Activated CD4-positive, alpha-beta memory T cell treated with anti-CD3 and anti-CD28 coated beads, Interleukin-2, amount 10 ng/mL, durations not matched to agents 7 days and 5 days (primary cell): ENCODE measurements at places on chromosomes 12 and 14. TPM values are rescaled to one million over a fixed set of nuclear protein-coding genes. Genes with fewer than 3 reads are reported as not detected.
A peak's percentile ranks its signal among the peaks of the same experiment; 100 is the strongest.

Gene DNAJC22
- total RNA-seq = not detected

Gene MYF5
- total RNA-seq = not detected

GRCh38 chr12:13313886-13314285 is 117.4 kb downstream of the EMP1 start:
- no peak overlapping the region for H3K4me3 ChIP-seq
- no peak overlapping the region for H3K27ac ChIP-seq
- peaks cover 28% of the 10 kb centered on the region for H3K27me3 ChIP-seq
- no peaks in the 10 kb centered on the region for H3K4me1 ChIP-seq

DNA sequence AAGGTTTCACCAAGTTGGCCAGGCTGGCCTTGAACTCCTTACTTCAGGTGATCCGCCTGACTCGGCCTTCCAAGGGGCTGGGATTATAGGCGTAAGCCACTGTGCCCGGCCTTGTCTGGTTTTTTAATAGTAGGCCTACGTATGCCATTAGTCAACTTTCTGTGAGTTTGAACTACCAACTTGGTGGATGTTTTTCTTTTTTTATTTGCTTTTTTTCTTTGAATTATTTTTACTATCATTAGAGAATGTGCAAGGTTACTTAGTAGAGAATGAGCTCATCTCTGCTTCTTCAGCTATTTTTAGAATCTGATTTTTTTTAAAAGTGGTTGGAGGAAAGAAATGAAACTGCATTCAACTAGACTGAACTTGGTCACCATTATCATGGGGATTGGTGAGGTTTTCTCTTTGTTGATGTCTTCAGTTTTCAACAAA is 51.4 kb downstream of the HMGA2 start:
- no peaks in the 10 kb centered on the region for H3K36me3 ChIP-seq
- H3K4me1 ChIP-seq = no peaks in the 10 kb centered on the region
- no peak for DNase-seq
- no peak overlapping the region for H3K4me3 ChIP-seq
- peaks cover 14% of the 10 kb centered on the region for H3K27me3 ChIP-seq

Gene NPC2
- 65.1 TPM for total RNA-seq

- no peaks in the 10 kb centered on the region for H3K36me3 ChIP-seq
- peaks cover 28% of the 10 kb centered on the region for H3K4me1 ChIP-seq
- DNase-seq = no peak
- H3K27me3 ChIP-seq = peaks cover 62% of the 10 kb centered on the region
- H3K27ac ChIP-seq = peak overlapping the region; percentile 30
These were observed 813 bp upstream of the CCDC184 start for GRCh38 chr12:48182631-48183030.

Gene PTHLH
- not detected for total RNA-seq

GRCh38 chr12:98578392-98578791 is 15.1 kb upstream of the SLC25A3 start:
- no peak overlapping the region for H3K4me3 ChIP-seq
- H3K36me3 ChIP-seq = peaks cover 2% of the 10 kb centered on the region
- no peaks in the 10 kb centered on the region for H3K4me1 ChIP-seq
- peaks cover 2% of the 10 kb centered on the region for H3K27me3 ChIP-seq

- no peak overlapping the region for H3K27ac ChIP-seq
- H3K4me3 ChIP-seq = no peak overlapping the region
- H3K27me3 ChIP-seq = no peaks in the 10 kb centered on the region
- H3K4me1 ChIP-seq = peaks cover 5% of the 10 kb centered on the region
These were observed 77.4 kb downstream of the KIF21A start for GRCh38 chr12:39365364-39366001.

Gene RCOR1
- total RNA-seq = 23.4 TPM

- peak; percentile 22 for DNase-seq
- H3K4me1 ChIP-seq = peaks cover 8% of the 10 kb centered on the region
These were observed 103.8 kb downstream of the OSBPL8 start for GRCh38 chr12:76455582-76456345.

- peak overlapping the region; percentile 15 for H3K27ac ChIP-seq
- H3K27me3 ChIP-seq = no peaks in the 10 kb centered on the region
- H3K36me3 ChIP-seq = peaks cover 50% of the 10 kb centered on the region
- H3K4me1 ChIP-seq = peaks cover 15% of the 10 kb centered on the region
- no peak for DNase-seq
These were observed 33.3 kb downstream of the DICER1 start for GRCh38 chr14:95123891-95124579.

DNA sequence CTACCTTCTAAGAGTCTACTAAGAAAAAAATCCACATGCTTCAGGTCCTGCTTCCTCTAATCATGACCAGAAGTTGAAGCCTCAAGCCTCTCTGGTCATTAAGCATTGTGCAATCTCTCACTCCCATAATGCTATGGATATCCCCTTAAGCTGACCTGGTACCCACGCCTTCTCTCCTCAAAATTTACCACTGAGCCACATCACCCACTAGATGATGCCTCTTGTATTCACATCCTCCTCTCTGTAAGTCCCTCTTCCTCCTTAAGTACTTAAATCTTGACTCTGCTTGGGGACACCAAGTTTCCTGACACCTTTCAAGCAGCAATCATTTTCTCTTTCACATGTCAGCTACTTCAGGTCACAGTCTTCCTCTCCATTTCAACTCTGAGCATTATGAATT is 9.8 kb downstream of the GALNT4 start:
- H3K27me3 ChIP-seq = no peaks in the 10 kb centered on the region
- H3K27ac ChIP-seq = no peak overlapping the region
- DNase-seq = no peak

- no peaks in the 10 kb centered on the region for H3K27me3 ChIP-seq
- no peak overlapping the region for H3K4me3 ChIP-seq
- H3K27ac ChIP-seq = no peak overlapping the region
- no peaks in the 10 kb centered on the region for H3K4me1 ChIP-seq
- H3K36me3 ChIP-seq = no peaks in the 10 kb centered on the region
These were observed 163.6 kb downstream of the BRMS1L start for GRCh38 chr14:35989736-35990135.

Gene APOF
- total RNA-seq = not detected

GRCh38 chr14:76975051-76975450 is 53.5 kb downstream of the IRF2BPL start:
- DNase-seq = no peak
- no peaks in the 10 kb centered on the region for H3K36me3 ChIP-seq
- no peak overlapping the region for H3K27ac ChIP-seq
- no peak overlapping the region for H3K4me3 ChIP-seq
- H3K4me1 ChIP-seq = peaks cover 17% of the 10 kb centered on the region

- H3K27ac ChIP-seq = no peak overlapping the region
- peaks cover 40% of the 10 kb centered on the region for H3K4me1 ChIP-seq
- no peak for DNase-seq
- no peak overlapping the region for H3K4me3 ChIP-seq
- H3K27me3 ChIP-seq = peaks cover 7% of the 10 kb centered on the region
These were observed 21.0 kb upstream of the MAP1LC3B2 start for GRCh38 chr12:116538076-116538591.

Gene SLC6A15
- total RNA-seq = not detected

- H3K27ac ChIP-seq = no peak overlapping the region
- H3K36me3 ChIP-seq = no peaks in the 10 kb centered on the region
- H3K4me1 ChIP-seq = peaks cover 27% of the 10 kb centered on the region
- H3K4me3 ChIP-seq = no peak overlapping the region
These were observed 141.7 kb upstream of the ARHGAP5 start for GRCh38 chr14:31935391-31935790.

- H3K36me3 ChIP-seq = peaks cover 14% of the 10 kb centered on the region
- no peak overlapping the region for H3K27ac ChIP-seq
- peaks cover 71% of the 10 kb centered on the region for H3K4me1 ChIP-seq
- peaks cover 2% of the 10 kb centered on the region for H3K27me3 ChIP-seq
- DNase-seq = peak; percentile 24
These were observed 3.9 kb downstream of the CTDSP2 start for GRCh38 chr12:57842342-57843294.

DNA sequence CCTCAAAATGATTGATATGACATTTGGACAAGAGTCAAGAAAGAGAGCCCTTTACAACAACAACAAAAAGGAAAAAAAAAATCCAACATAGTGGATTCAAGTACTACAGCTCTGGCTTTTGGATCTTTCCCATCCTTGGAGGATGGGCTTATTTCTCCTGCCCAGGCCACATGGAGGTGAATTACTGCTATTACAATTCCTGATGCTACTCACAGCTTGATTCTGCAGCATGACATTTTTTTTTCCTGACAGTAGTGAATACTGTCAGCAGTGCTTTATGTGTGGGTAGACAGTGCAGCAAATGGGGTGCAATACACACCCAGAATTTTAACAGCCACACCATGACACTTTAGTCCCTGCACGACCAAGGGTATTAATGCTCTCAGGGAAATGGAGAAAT is 42.5 kb upstream of the HSP90B1 start:
- H3K4me1 ChIP-seq = peaks cover 4% of the 10 kb centered on the region
- H3K27ac ChIP-seq = no peak overlapping the region
- no peaks in the 10 kb centered on the region for H3K27me3 ChIP-seq
- no peak overlapping the region for H3K4me3 ChIP-seq
- DNase-seq = no peak

DNA sequence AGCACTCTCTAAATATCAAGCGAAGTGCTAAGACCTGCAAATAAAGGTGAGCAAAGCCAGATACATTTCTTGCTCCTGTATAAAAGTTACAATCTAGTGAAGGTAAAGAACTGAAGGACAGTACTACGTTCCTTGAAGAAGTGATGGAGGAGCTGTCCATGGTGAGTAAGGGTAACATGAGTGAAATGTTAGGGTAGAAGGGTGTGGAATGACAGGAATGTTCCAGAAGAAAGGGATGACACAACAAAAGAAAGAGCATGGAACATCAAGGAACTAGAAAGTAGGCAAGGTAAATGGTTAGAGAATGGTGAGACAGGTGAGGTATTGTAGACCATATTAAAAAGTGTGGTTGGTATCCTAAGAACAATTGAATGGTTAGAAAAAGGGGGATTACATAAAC is 272.4 kb downstream of the ACSS3 start:
- H3K27ac ChIP-seq = no peak overlapping the region
- H3K36me3 ChIP-seq = no peaks in the 10 kb centered on the region
- no peak overlapping the region for H3K4me3 ChIP-seq
- H3K4me1 ChIP-seq = no peaks in the 10 kb centered on the region

GRCh38 chr12:124599074-124599999 is 31.9 kb upstream of the NCOR2 start:
- peaks cover 27% of the 10 kb centered on the region for H3K27me3 ChIP-seq
- no peak overlapping the region for H3K4me3 ChIP-seq
- peak; percentile 19 for DNase-seq
- no peaks in the 10 kb centered on the region for H3K36me3 ChIP-seq

GRCh38 chr14:58746701-58747100 is 108.9 kb downstream of the DACT1 start:
- H3K27ac ChIP-seq = no peak overlapping the region
- DNase-seq = no peak
- no peak overlapping the region for H3K4me3 ChIP-seq

Gene RDH12
- not detected for total RNA-seq

Gene HNRNPA1
- 1,363 TPM for total RNA-seq

- DNase-seq = no peak
- H3K4me3 ChIP-seq = no peak overlapping the region
- peaks cover 2% of the 10 kb centered on the region for H3K27me3 ChIP-seq
- H3K36me3 ChIP-seq = no peaks in the 10 kb centered on the region
- H3K4me1 ChIP-seq = no peaks in the 10 kb centered on the region
- no peak overlapping the region for H3K27ac ChIP-seq
These were observed 16.7 kb downstream of the EGLN3 start for GRCh38 chr14:33934043-33934750.

Gene KITLG
- not detected for total RNA-seq

Gene SLC7A8
- 0.93 TPM for total RNA-seq

DNA sequence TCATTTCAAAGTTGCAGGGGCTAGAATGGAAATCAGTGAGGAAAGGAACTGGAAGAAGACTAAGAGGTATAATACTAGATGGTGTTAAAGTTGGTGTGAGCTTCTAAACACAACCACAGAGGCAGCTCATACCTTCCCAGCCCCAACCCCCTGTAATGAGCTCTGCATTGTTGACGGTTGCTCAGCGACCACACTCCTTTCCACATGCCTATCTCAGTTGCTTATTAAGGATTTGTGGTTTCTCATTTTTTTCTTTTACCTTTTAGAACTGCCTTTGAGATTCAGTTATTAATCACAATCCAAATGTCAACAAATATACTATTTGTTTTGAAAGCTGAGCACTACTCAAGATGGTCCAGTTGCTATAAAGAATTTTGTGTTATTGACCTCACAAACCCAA is 62.1 kb upstream of the KIF21A start:
- H3K36me3 ChIP-seq = no peaks in the 10 kb centered on the region
- DNase-seq = no peak
- H3K4me3 ChIP-seq = no peak overlapping the region
- H3K27ac ChIP-seq = no peak overlapping the region

Gene DLGAP5
- total RNA-seq = 95.8 TPM

DNA sequence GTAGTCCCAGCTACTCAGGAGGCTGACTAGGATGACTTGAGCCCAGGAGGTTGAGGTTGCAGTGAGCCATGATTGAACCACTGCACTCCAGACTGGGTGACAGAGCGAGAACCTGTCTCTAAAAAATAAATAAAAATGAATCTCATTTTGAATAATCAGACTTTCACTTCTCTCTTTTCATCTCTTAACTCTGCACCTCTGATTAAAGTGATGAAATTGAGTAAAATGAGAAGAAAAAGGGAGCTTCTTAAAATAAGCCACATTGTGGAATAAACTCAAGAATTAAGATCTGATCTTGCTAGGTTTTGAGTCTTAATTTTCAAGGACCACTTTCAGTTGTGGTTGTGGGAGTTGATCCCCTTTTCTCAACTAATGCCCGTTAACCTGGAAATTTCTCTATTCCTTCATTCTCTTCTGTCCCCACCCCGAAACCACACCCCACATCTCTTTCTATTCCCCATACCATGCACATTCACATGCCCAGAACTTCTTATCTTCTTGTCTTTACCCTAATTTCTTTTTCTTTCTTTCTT is 70.9 kb upstream of the ETV6 start:
- H3K36me3 ChIP-seq = no peaks in the 10 kb centered on the region
- H3K27me3 ChIP-seq = peaks cover 11% of the 10 kb centered on the region
- DNase-seq = no peak
- H3K4me3 ChIP-seq = no peak overlapping the region

DNA sequence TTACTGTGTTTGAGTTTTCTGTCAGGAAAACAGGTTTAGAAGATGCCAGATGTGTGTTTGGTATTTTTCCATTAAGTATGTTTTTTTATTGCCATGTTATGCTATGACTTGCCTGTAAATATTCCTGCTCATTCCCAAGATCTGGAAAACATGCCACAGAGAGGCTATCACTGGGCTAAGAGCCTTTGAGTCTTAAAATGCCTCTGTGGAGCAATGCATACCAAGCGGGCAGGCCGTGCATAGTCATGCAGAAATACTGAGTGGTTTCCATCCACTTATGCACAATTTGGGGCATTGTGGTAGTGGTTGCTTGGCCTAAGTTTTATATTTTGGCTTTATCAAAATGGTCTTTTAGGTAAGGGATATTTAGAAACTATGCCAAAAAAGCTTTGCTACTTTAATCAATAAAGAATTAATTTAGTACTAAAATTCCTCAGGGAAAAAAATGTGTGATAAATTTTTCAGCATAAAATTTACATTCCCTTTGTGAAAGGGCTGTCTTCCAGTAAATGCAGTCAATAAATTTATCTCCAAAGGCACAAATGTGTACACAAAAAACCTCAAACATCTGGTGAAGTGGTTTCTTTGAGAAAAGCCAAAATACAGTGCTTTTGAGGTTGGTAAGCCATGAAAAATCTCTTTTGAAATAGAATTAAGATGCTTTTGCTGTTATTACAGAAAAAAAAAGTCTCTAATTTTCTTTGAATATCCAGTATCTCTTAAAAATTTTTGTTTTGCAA is 341.3 kb upstream of the FBXO33 start:
- no peak overlapping the region for H3K27ac ChIP-seq
- no peaks in the 10 kb centered on the region for H3K4me1 ChIP-seq
- H3K36me3 ChIP-seq = no peaks in the 10 kb centered on the region
- no peak for DNase-seq
- no peaks in the 10 kb centered on the region for H3K27me3 ChIP-seq

Gene SERPINA4
- not detected for total RNA-seq

Gene INHBC
- total RNA-seq = not detected

- DNase-seq = no peak
- no peaks in the 10 kb centered on the region for H3K36me3 ChIP-seq
- H3K4me1 ChIP-seq = peaks cover 21% of the 10 kb centered on the region
These were observed 475.8 kb downstream of the RAD51B start for GRCh38 chr14:68295316-68295816.
